ENCODE measurements at places on chromosomes 1 and 21.
A peak's percentile ranks its signal among the peaks of the same experiment; 100 is the strongest.

DNA sequence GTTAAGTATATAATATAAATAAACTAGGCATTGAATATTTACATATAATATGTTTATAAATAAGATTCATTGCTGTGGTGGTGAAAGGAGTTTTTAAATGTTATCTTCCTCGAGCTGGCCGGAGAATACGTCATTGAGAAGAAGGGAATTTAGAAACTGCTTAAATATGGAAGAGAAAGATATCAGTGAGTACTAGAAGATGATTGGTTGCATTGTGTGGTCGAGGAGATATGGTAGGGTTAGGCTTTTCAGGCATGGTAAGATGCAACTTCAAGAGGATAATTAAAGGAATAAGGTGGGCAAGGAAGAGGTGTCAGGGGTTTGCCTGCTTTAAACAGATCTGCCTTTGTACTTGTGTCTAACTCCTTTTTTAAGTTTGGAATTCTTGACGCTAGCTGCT is 73.5 kb downstream of the RPS6KC1 start:
- DNase-seq: no peak

DNA sequence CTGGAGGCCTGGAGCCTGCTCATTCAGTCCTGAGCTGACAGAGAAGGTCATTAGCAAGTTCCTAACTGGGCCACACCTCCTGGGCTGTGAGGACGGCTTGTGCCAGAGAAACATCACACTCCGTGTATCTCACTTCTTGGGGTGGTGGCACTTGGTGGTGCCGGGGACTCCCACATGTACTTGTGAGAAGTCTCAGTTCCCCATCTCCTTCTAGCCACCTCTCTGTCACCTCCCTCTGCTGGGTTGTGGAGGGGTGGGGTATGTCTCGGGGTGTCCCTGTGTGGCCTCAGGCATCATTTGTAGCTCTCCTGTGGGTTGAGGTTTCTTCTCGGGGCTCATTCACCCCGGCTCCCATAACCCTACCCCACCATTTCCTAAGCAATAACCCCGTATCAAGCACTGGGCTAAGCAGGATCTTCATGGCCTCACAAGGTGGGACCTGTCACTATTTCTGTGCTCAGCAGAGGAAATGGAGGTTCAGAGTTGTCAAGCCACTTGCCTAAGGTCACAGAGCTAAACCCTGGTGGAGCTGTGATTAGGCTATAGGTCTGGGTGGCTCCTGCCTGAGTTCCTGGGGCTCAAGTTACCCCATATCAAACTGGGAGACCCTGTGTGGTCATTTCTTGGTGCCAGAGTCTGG is 62.5 kb downstream of the UBIAD1 start:
- no peak for DNase-seq

GRCh38 chr1:26067432-26067911 is at the start of gene TRIM63:
TSS of gene TRIM63 (minus strand) at chr1:26067630. CDS start at chr1:26067494, 136 bp downstream.
- no peak for DNase-seq

DNA sequence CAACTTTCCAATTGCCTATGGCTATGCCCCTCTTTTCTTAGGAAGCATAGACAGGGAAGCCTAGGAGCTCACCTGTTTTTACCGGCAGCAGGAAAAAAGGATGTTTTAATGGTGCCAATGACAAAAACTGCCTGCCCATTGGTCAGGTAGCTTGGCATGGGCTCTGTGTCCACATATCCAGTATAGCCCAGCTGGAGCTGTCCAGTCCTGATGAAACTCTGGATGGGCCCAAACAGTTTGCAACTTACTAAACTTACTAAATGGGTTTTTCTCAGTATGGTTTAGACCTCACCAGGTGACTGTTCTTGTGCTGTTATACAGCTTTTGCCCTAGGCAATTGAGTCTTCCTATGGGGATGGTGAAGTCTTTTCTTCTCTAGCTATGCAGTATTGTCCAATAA is 711.2 kb downstream of the AMY1C start:
- DNase-seq: no peak

DNA sequence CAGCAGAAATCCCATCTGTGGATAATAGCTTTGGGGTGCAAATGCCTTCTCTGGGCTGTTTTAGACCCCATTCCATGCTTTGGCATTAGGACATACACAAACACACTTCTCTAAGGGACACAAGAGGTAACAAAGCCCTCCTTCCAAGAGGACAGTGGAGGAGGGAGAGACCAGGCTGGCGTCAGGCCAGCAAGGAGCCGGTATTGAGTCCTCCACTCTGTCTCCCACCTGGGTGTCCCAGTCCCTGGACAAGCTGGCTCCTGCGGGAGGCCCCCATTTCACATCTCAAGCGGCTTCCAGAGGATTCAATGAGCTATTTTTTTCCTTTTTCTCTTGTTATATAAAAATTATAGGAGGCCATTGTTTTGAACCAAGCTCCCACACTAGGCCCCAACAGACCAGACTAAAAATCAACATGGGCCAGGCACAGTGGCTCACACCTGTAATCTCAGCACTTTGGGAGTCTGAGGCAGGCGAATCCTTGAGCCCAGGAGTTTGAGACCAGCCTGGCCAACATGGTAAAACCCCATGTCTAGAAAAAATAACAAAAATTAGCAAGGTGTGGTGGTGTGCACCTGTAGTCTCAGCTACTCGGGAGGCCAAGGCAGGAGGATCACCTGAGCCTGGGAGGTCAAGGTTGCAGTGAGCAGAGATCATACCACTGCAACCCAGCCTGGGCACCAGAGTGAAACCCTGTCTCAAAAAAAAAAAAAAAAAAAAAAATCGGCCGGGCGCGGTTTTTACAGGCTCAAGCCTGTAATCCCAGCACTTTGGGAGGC is 142.9 kb downstream of the TOMM20 start:
- DNase-seq: no peak

DNA sequence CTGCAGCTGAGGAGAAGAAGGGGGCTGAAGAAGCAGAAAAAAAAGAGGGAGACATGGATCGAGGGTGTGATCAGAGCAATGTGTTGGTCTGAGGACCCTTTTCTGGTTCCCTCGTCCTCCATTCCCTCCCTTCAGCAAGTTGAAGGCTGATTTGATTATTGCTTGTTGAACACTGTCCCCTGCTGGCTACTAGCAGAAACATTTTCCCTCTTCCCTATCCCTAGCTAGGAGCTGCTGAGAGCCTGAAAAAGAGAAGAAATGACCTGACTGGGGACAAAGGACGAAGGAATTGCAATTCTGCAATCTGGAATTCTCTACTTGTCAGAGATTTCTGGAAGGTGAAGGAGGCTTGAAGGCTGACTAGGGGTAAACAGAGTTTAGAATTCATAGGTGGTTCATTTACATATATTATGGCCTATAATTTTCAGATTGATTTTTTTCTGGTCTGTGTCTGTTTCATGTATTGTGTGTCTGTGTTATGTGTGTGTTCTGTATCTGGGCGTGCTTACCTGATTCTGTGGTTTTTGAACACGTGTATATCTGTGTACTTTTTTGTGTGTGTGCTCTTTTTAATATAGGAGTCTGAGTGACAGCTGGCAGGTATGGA is 9.8 kb downstream of the NHLH1 start:
- DNase-seq: peak; percentile 81

GRCh38 chr1:243628476-243628907 is 221.6 kb downstream of the AKT3 start:
- peak; percentile 28 for DNase-seq

DNA sequence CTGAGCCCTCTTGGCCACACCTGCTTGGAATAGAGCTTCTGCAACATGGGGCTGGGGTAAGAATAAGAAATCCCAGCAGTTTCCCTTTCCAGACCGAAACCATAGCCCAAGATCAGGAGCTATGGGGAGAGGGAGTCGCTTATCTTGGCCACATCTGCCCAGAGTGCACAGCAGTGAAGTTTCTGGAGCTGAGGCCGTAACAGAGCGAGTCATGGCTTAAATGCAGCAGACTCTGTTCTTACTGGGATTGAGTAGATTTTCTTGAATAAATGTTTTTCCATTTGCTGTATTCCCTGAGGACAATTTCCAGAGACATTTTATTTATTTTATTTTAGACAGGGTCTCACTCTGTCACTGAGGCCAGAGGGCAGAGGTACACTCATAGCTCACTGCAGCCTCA is 33.5 kb downstream of the CFAP57 start:
- DNase-seq: peak; percentile 8

DNA sequence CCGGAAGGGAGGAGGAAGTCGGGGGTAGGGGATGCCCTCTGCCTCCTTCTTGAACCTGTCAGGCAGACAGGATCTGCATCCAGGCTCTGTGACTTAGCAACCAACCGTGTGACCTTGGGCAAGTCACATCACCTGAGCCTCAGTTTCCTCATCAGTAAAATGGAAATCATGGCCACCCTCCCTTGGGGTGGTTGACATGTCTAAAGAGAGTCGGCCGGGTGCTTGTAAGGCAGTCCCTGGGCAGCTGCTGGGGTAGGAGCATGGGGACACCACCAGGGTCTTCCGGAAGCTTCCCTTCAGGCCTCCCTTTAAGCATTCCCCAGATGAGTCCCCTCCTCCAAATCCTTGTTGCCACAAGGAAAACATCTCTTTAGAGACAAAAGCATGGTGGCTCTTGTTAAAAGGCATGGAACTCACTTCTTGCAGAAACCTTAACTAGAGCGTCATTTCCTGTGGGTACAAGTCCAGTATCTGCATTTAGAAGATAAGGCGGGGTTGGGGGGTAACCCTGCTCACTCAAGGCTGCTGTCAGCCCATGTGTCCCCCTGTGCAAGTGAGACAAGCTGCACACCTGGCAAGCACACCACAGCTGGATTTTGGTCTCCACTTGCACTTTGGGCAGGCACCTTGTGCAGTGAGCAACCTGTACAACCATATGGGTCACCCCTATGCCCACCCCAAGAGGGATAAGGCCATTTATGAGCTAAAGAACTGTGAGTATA is 10.4 kb downstream of the CLCNKB start:
- DNase-seq: no peak

- peak; percentile 93 for DNase-seq
Observed at GRCh38 chr21:45880097-45881068, 101.2 kb upstream of the COL6A1 start.

GRCh38 chr1:153431002-153431401 is 14.7 kb downstream of the S100A7A start:
- DNase-seq: no peak

DNA sequence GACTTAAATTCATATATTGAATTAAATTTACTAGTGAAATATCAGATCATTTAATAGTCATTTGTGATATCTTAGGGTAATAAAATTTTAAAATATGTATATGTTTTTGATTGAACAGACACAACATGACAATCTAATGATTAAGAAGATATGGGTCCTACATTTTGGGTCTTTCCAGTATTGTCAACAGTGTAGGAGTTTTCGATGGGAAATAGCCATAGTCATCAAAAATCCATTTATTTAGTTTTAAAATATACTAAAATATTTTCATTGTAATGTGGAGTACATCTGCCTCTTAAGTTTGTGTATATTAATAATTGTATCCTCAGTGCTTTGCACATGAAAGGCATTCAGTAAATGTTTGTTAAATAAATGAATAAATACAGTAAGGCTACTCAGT is 14.0 kb downstream of the TRMT13 start:
- no peak for DNase-seq

DNA sequence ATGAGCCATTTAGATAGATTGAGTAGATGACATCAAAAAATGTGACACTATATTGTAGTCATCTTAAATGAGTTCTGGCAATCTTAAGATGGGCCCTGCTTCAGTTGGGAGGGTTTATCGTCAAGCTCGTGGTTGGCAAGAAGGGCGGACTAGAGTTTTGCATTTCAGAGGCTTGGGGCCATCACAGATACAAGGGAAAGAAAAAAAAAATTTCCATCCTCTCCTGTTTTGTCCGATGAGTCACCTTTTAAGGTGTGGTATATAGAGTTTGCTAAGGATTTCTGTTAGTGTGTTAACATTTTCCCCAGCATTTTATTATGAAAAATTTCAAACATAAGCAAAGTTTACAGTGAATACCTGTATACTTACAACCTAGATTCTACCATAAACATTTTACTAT is 31.8 kb upstream of the KCNQ4 start:
- peak; percentile 48 for DNase-seq

- peak; percentile 58 for DNase-seq
Observed at GRCh38 chr1:96596226-96596922, 125.2 kb upstream of the PTBP2 start.

DNA sequence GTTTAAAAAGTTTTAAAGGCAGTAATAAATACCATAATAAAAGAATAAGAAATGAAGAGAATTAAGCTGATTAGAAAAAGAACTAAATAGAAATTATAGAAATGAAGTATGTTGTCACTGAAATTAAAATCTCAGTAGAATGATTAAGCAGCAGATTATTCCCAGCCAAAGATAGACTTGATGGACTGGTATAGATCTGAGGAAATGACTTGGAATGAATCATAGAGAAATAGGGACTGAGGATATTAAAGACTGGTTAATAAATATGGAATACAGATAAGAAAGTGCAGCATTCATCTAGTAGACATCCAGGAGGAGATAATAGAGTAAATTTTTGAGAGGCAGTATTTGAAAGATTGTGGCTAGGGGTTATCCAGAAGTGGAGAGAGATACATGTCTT is 28.7 kb downstream of the MARK1 start:
- DNase-seq: no peak

DNA sequence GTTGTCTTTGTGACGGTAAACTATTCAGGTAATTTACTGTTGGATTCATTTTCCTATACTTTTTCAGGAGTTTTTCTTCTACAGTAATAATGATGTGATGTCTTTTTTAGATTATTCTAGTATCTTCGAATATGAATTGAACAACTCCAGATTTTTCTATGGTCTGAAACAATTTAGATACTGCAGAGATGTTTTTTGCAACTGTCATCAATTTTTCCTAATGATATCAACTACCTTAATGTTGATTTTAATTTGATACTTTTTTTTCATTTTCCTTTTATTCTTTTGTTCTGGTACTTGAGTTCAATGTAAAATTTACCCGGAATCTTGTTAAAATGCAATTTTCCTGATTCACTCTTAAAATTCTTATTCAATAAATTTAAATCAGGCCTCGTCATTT is 110.4 kb downstream of the KCNT2 start:
- DNase-seq: no peak

- DNase-seq: no peak
Observed at GRCh38 chr1:7097938-7098592, 312.8 kb downstream of the CAMTA1 start.

GRCh38 chr1:31762726-31763670 is 1.1 kb downstream of the ADGRB2 start:
- peak; percentile 59 for DNase-seq

GRCh38 chr21:35017256-35017655 is 31.8 kb downstream of the RUNX1 start:
- DNase-seq: no peak

GRCh38 chr1:51697166-51697565 is 80.3 kb downstream of the OSBPL9 start:
- peak; percentile 33 for DNase-seq

Data from MCF 10A (cell line).